ENCODE measurements at places on chromosomes 6 and 20.

DNA sequence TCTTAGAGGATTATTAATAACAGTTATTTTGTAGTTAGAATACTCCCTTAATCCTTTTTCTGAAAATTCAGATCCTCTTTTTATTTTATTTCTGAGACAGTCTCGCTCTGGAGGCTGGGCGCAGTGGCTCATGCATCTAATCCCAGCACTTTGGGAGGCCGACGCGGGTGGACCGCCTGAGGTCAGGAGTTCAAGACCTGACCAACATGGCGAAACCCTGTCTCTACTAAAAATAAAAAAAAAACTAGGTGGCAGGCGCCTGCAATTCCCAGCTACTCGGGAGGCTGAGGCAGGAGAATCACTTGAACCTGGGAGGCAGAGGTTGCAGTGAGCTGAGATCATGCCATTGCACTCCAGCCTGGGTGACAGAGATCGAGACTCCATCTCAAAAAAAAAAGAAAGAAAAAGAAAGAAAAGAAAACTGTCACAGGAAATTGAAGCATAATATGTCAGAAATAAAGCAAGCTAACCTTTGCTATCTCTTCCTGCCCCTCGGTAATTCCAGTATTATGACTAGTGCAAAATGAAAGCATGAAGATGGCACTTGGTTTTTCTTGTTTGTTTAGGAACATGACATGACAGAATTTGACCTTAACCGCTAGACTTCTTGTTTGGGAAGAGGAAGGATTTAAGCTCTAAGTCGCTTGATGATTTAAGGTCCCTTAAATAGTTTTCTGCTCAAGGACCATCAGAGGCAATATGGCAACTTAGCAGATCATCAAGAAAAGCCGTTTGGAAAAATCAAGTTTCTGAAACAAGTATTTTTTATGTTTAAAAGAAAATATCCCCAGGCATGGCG, 1.8 kb upstream of the RBM39 start:
- DNase-seq: no peak

GRCh38 chr20:5614506-5614905, 135.7 kb upstream of the SHLD1 start:
- DNase-seq: no peak

GRCh38 chr6:150907383-150907782, 41.9 kb downstream of the MTHFD1L start:
- no peak for DNase-seq

- no peak for DNase-seq
Measured at GRCh38 chr6:71608646-71609045, 277.7 kb upstream of the RIMS1 start.

Measured in NCI-H526 (cell line).